ENCODE measurements at places on chromosomes 5 and 9.

- DNase-seq = no peak
Observed at GRCh38 chr9:125831054-125831453, 83.9 kb downstream of the PBX3 start.

DNA sequence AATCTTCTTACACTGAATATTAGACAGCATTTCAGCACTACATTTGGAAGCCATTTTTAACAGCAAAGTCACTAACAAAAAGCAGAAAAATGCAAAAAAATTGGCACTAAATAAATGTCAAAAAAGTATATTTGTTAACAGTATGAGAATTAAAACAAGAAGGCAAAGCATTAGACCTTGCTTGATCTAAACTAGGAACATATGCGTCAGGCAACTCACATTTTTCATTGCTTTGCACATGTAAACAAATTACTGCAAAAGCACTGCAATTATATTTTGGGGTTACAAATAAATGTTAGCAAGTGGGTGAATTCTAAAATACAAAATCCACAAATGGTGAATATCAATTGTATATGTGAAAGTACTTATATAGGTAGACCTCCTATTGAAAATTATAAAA lies 49.0 kb upstream of the RAPGEF6 start:
- DNase-seq = no peak

- no peak for DNase-seq
Observed at GRCh38 chr9:76352026-76352620, 42.1 kb downstream of the RFK start.

GRCh38 chr9:37693260-37693659 lies 42.5 kb downstream of the FRMPD1 start:
- no peak for DNase-seq

DNA sequence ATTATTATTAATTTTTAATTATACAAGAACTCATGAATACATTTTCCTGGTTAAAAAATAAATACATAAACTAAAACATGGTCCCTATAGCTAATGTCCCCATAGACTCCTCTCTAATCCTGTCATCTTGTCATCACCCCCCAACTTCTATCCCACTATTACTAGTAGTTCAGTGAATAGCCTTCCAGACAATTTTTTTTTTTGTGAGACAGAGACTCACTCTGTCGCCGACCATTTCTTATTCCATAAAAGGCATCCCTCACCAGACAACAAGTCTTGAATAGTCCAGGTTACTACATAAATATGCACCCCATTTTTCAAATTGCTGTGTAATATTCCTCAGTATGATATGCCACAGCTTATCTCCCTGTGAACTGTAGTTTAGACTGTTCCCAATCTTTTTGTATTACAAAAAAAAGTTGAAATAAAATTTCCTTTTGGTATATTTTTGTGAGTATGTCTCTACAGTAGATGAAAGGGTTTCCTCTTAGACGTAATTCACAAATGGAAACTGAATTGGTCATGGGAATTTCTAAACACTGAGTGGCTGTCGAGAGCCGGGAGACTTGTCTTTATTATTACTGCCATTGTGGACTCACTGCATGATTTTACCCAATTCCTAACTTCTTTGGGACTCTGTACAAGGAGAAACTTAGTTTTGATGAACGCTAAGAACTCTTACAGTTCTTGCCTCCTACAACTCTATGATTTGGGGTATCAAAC lies 6.4 kb upstream of the ABLIM3 start:
- no peak for DNase-seq
